ENCODE measurements at places on chromosomes 3 and 15.

GRCh38 chr3:103002425-103003176 lies 567.8 kb downstream of the ZPLD1 start:
- DNase-seq = no peak

DNA sequence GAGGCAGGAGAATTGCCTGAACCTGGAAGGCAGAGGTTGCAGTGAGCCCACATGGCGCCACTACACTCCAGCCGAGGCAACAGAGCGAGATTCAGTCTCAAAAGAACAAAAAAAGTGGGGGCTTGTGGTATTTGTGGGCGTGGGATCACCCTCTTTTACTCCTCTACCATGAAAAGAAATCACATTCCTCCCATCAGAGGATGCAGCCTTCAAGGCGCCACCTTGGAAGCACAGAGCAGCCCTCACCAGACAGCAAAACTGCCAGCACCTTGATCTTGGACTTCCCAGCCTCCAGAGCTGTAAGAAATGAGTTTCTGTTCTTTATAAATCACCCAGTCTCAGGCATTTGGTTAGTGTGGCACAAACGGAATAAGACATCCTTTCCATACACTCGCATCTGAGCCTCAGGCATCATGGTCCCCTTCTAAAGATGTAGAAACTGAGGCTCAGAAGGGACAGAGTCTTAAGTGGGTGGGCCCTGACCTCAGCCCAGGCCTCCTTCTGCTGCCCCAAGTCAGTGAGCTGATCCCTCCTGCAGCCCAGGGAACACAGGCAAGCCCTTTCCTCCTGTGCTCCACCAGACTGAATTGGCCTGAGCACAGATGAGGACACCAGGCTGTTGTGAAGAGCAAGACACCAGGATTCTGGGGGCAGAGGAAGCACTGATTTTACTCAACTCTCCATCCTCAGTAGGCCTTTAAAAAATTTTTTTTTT lies 201.7 kb upstream of the LINGO1 start:
- no peak for DNase-seq

GRCh38 chr3:134885877-134886621 lies 91.0 kb downstream of the EPHB1 start:
- no peak for DNase-seq

- no peak for DNase-seq
Measured at GRCh38 chr3:81728766-81729544, 32.5 kb downstream of the GBE1 start.

GRCh38 chr15:60582370-60583036 lies 103.6 kb upstream of the ICE2 start:
- peak; percentile 55 for DNase-seq

DNA sequence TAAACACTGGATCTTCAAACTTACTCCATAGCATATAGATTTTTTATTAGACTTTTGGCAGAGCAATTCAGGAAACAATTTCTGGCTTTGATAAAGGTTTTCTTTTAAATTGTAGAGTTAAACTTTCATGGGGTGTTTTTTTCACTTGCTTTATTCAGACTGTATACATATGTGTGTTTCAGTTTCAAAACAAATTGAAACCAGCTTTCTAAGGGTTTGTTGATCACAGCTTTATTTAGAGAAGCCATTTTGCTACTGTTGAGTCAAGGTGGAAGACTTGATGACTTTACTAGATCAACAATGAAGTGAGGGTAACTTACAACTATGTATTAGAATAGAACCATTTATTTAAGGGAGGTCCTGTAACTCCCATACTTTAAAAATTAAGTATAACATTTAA lies 6.2 kb downstream of the UBE2E1 start:
- DNase-seq = no peak

DNA sequence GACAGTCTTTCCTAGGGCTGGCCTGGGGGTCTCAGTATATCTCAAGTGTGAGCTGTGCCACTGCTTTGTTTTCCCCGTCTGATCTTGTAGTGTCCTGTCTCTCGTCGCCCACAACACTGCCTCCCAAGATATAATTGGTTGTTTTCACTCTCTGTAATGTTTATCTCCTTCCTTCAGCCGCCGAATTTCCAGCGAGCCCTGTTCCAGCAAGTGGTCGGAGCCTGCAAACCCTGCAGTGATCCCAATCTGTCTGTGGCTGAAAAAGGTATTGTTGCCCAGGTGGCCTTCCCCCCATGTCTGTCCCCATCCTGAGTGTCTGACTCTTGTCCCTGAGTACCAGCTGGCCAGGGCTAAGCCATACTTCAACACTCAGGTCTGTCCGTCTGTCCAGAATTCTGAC lies 9.5 kb upstream of the MANF start:
- no peak for DNase-seq

DNA sequence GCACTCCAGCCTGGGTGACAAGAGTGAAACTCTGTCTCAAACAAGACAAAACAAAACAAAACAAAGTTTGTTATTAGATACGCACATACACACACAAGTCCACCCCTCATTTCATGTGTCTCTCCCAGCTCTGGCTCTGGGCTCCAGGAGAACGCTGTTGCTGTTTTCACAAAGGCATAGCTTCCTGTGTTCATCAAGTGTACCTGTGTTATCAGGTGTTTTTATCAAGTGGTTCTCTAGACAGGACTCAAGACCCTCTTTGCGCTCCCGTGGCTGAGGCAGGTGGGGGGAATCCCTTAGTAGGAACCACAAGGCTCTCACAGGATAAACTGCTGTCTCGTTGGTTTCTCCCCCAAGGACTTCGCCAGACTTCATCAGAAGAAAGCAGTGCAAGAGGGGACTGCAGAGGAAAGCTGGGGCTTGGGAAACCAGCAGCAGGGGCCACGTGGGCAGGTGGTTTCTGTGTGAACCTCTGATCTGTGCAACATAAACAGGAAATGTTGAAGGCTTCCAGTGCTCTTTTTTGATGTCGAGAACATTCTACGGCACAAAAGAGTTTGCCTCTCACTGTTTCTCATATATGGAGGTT lies 6.9 kb upstream of the PPP1R2 start:
- DNase-seq = peak; percentile 77

DNA sequence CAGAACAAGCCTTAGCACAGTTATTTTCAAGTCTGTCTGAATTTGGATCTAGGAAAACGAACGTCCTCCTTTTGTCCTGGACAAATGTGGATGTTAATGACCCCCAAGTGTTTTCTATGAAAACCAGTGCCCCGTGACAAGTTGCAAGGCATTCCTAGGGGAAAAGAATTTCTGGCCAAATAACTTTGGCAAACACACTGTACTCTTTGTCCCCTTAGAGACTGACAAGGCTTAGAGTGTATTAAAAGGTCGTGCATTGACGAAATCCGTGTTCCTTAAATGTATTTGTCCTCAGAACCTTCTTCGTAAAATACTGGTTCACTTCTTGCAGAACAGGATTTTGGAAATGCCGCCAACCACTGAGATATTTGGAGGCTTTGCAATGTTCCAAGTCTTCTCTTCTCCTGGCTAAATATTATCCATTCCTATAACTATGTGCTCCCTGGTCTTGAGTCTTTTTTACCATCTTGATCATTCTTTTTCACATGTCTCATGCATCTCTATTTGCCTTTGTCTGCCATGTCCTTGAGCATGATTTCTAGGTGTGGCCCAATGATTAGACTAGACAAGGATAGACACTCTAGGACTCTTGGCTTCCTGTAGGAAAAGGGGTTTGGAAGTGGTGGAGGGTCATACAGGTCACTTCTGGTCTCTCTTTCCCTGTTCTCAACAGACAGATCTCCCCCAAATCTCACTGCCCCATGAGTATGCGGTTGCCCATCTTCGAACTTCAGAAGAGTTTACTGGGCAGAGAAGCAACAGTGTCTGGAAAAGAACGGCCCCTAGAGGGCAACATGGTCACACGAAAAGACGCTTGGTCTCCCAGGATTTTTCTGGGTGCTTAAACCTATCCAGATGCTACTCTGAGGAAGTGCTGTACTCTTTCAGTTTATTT lies 117.5 kb downstream of the EDEM1 start:
- peak; percentile 31 for DNase-seq

- no peak for DNase-seq
Measured at GRCh38 chr3:40827226-40827625, 302.5 kb downstream of the ZNF621 start.

DNA sequence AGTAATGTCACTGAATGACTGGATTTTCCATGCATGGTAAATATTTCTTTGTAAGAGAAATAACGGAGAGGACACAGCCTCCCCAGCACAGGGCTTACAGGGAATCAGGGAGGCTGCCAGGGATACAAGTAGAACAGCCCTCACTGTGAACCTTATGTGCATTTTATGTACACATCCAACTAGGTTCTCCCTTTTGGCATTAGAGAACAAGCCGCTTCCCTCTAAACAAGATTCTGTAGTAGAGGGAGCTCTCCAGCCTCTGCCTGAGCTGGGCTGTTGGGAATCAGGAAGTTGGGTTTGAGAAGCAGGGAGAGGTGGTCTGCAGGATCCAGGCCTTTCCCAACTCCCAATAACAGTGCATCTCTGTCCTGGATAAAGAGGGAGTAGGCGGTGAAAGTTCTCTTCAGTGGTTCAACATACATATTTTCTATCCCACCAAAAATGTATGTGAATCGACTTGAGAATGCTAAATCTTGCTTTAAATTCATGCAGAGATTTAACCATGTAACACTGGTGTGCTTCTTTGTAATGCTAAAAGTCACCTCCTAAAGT lies 83.7 kb downstream of the ARNT2 start:
- DNase-seq = no peak

- DNase-seq = no peak
Measured at GRCh38 chr3:173403376-173403775, 5.8 kb downstream of the NLGN1 start.

GRCh38 chr15:32861761-32862160 lies 144.0 kb downstream of the GREM1 start:
- DNase-seq = no peak

DNA sequence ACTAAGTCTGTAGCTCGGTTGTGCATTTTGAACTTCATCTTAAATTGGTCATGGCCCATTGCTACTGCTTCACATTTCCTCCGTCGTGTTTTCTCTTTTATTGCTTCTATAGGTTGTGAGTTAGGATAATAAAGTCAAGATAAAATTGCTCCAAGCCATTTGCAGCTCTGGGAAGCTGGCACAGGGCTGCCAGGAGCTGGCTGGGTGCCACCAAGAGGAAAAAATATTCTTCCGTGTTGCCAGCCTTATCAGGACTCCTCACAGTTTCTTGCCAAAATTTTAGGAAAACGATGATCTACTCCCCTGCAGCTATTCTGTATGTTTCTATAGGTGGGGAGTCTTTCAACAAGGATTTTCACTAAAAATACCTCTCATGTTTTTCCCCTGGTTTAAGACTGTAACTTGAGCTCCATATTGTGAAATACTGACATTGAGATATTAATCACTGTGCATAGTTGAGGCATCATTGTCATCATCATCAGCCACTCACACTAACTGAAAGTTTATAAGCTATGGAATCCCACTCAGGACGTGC lies 55.4 kb upstream of the PIAS1 start:
- DNase-seq = no peak

GRCh38 chr3:69524816-69525215 lies 138.9 kb upstream of the FRMD4B start:
- DNase-seq = no peak

GRCh38 chr3:48739955-48740823 lies 23.2 kb upstream of the IP6K2 start:
- DNase-seq = peak; percentile 49

DNA sequence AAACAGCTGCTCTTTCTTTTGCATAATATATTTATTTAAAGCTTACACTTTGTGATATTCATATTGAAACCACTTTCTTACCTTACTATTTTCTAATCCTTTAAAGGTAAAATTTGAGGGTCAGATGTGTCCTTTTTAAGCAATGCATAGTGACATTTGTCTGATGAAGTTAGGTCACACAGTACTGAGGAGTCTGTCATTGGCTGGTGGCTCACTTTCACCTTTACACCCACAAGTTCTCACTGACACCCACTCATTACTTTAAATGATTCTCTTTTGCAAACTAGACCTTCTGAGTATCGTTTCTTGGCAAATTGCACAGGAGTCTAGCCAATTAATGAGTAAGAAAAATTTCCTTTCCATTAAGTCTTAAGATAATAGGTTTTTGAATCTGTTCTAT lies 758.3 kb upstream of the ARPP21 start:
- DNase-seq = no peak

DNA sequence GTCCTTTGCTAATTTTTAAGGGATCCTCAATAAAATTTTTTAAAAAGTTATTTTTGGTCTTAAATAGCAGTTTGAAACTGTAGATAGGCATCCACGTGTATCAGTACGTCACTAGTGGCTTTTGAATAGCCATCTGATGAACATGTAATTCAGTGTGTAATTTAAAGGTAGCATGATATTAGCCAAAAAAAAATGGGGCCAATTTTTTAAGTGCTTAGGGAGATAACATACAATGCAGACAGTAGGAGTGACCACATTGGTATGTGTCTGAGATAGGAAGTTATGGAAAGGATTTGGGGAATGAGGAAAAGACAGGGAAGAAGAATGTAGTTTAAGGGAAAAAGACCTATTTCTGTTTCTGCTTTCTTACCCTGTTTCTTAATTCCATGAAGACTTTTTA lies 2.5 kb downstream of the AP4E1 start:
- no peak for DNase-seq

- no peak for DNase-seq
Measured at GRCh38 chr3:126270145-126270811, 86.9 kb downstream of the KLF15 start.

- no peak for DNase-seq
Measured at GRCh38 chr15:70518201-70519003, 245.0 kb downstream of the UACA start.

DNA sequence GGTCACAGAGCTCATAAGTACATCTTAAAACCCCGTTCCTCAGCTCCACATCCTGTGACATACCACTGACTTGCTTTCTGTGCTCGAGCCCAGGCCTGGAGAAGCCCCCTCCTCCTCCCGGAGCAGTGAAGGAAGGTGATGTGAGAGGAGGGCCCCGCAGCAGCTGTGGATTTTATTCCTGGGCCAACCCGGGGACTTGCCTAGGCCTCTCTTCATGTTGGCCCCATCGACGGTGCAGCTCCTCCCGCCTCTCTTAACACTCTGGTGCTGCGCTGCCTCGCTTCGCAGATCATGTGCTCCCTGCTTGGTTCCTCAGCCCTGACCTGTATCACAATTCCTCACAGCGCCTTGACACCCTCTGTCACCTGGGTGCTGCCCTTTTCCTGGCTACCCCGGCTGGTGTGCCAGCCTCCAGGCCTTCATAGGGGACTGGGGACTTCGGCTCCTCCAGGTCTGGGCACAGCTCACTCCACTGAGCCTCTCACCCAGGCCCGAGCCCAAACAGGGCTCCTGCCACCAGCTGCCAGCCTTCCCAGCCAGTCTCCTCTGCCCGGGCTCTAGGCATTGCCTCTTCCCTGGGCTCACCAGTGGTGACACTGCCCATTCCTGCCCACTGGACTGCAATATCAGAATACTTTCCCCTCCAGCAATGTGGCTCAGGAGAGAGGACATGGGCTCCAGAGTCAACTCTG lies 21.5 kb downstream of the MAGEF1 start:
- DNase-seq = no peak

- no peak for DNase-seq
Measured at GRCh38 chr3:120554812-120555606, 41.1 kb upstream of the NDUFB4 start.

- no peak for DNase-seq
Measured at GRCh38 chr3:145450018-145450682, 710.8 kb downstream of the PLOD2 start.

- no peak for DNase-seq
Measured at GRCh38 chr3:190305406-190305805, 16.8 kb downstream of the CLDN1 start.

Data from CD4-positive, alpha-beta T cell treated with Interferon alpha-2 for 1 hour (primary cell).